Stimulated activated CD4-positive, alpha-beta T cell treated with anti-CD3 and anti-CD28 coated beads, Interleukin-15, amount 100 ng/mL, for 1 hour (primary cell): ENCODE measurements at places on chromosomes 7 and 10.
A peak's percentile ranks its signal among the peaks of the same experiment; 100 is the strongest.

GRCh38 chr10:131981429-131982184 is at the start of gene BNIP3:
TSS of gene BNIP3 (minus strand) at chr10:131981923. CDS start at chr10:131981806, 117 bp downstream.
- peak; percentile 90 for DNase-seq

GRCh38 chr10:58747687-58748086 is 235.0 kb downstream of the BICC1 start:
- no peak for DNase-seq

- peak; percentile 5 for DNase-seq
Measured at GRCh38 chr10:29737074-29737593, 102.4 kb upstream of the SVIL start.

- no peak for DNase-seq
Measured at GRCh38 chr10:103759100-103759781, 96.1 kb downstream of the SH3PXD2A start.

- DNase-seq, result no peak
Measured at GRCh38 chr7:3280946-3281656, 20.0 kb upstream of the SDK1 start.

DNA sequence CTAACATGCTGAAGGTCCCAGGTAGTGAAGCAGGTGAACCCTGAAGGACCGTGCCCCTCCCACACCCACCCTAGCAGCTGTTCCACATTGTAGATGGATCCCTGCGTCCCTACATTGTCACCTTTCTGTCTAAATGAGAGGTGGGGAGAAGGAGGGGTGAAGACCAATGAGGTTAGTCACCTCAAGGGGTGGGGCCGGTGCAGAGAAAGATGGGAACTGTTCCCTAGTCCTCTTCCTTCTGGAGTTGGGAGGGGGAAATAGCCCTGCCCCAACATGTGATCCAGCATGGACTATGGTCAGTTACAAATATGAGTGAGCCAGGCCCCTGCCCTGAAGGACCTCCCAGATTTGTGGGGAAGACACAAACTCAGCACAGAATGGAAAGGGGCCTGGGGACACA is 124.5 kb downstream of the LHPP start:
- DNase-seq, result no peak

DNA sequence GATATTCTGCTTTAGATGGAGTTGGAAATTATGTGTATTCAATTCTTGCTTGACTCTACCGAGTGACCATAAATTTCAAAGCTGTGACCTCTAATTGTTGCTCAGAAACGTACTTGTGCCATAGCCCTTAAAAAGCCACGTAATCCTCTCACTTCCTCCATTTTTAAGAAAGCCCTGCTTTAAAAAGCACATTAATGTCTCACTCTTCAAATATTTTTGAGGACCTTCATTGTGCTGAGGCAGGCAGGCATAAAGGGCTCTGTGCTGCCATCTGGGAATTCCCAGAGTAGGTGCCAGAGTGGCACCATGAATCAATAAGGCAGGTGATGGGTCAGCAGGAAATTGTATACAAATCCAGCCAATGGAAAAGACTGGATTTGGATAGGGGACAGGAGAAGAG is 97.7 kb upstream of the FAM204A start:
- no peak for DNase-seq

DNA sequence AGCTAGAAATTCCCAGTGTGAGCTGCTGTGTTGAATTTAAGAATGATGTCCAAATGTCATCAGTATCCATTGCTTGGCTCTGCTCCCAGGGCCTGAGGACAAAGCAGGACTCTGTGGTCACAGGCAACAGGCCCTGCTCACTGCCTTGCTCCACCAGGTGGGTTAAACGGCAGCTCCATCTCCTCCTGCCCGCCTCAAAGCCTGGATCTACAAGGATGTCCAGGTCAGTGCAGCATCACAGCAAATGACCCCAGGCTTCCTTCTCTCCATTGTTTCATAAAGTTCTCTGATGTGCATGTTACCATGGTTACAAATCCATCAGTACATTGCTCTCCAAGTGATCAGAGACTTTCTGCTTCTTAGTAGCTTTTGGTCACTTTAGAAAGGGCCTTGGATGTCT is 322.0 kb upstream of the ZNF32 start:
- DNase-seq, result no peak

DNA sequence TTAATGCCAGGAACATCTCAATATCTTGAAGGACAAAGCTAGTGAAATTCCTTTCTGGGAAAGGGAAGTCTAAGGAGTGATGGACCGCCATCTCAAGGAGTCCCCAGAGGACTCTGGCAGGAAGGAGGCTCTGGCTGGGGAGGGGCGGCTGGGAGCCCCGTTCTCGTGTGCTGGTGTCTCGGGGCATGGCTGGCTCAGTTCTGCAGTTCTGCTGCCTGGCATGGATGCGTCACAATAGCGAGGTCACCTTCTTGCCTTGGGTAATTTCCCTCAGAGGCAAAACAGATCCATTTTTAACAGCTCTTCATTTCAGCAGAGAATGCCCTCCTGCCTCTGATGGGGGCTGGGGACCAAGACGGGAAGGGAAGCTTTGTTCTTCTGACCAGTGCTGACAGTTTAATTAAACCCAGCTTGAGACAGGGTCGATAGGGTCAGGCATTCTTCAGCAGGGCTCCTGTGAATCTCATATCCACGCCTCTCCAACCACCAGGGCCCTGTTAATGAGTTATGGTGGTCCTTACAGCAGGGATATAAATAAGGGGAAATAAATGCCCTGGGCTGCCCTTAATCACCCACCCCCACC is 35.7 kb downstream of the SLIT1 start:
- DNase-seq, result no peak

DNA sequence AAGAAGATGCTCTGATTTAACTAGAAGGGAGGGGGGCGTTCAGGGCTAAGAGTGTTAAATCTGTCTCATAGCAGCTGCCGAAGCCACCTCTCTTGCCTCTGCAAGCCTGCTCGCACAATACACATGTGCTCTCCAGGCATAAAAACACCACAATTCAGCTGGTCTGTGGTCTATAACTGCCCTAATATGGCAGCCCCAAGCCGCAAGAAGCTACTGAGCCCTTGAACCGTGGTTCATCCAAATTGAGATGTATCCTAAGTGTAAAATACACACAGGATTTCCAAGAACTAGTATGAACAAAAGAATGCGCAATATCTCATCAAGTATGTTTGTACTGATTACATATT is 70.8 kb upstream of the FGFR2 start:
- DNase-seq, result no peak

GRCh38 chr10:43044448-43044921 is 32.4 kb upstream of the RET start:
- no peak for DNase-seq

- no peak for DNase-seq
Measured at GRCh38 chr7:91243591-91244301, 20.5 kb upstream of the FZD1 start.

GRCh38 chr7:159013181-159013690 is 131.4 kb downstream of the VIPR2 start:
- DNase-seq, result no peak

DNA sequence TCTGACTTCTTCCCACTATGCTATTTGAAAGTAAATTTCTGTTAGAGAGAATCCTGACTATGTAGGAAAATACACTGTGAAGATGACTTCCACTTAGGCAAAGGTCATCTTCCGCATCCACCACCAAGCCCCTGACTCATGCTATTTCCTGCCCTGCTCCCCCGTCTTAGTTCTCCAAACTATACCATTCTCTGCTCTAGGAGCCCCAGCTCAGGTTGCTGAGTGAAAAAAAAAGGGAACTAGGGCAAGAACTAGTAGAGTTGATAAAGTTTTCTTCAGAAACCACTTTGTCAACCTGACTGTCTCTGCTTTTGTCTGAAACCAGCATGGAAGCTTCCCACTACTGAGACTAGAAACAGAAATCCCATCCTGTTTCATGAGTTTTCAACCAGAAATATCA is 96.9 kb downstream of the EVX1 start:
- DNase-seq, result no peak

DNA sequence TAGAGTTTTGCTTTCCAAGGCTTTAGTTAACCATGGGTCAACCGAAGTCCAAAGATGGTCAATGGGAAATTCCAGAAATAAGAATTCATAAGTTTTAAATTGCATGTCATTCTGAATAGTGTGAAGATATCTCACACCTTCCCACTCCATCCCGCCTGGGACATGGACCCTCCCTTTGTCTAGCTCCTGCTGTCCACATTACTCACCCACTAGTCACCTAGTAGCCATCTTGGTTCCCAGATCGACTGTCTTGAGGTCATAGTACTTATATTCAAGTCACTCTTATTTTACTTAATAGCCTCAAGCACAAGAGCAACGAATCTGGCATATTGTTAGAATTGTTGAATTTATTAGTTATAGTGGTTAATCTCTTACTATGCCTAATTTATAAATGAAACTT is 366.6 kb downstream of the PRPF18 start:
- no peak for DNase-seq

DNA sequence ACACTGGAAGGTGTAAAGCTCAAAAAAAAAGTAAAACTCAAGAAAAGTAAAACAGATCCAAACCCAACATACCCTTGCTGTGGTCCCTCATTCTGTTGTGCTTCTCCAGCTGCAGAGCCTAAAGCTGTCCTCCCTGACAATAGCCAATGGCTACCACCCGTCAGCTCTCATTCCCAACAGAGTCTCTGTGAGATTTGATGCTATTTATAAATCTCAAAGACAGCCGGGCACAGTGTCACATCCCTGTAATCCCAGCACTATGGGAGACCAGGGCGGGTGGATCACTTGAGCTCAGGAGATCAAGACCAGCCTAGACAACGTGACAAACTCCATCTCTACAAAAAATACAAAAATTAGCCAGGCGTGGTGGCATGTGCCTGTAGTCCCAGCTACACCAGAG is 116.0 kb downstream of the KMT2E start:
- DNase-seq, result no peak

GRCh38 chr7:108055611-108056021 is 52.7 kb upstream of the LAMB1 start:
- DNase-seq, result no peak

- DNase-seq, result no peak
Measured at GRCh38 chr7:143492043-143492471, 14.4 kb downstream of the TAS2R41 start.

GRCh38 chr7:129771201-129771927 is 159.8 kb downstream of the NRF1 start:
- DNase-seq, result no peak

GRCh38 chr10:37566332-37566731 is 291.1 kb downstream of the ZNF248 start:
- DNase-seq, result no peak

DNA sequence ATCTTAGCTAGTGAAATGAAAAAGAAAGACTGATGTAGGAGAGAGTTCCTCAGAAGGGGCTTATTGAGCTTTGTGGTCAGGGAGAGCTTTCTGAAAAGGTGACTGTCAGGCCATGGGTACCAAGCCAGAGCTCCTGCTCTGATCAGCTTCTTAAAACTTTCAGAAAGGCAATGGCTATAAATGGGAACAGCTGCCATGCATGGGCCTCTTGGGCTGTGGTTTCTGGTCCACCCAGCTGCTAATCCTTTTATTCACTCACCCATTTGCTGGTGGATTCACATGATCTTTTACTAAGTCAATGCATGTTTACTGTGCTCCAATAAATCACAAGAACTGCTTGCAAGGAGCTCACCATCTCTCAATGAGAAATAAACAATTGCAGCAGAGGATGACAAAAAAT is 60.1 kb upstream of the ZPBP start:
- no peak for DNase-seq

DNA sequence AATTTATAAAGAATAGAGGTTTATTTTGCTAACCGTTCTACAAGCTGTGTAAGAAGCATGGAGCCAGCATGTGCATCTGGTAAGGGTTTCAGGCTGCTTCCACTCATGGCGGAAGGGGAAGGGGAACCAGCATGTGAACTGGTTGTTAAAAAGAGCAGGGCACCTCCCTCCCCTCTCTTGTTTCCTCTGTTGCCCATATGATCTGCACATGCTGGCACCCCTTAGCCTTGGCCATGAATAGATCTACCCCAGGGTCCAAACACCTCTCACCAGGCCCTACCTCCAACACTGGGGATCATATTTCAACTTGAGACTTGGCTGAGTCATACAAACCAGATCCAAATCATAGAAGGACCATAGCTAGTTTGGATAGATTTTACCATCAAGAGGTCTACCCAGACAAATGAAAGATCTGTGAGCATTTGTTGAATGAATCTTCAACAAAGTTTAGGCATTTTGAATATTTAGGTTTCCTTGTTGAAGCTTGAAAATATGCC is 36.0 kb upstream of the NRP1 start:
- no peak for DNase-seq

DNA sequence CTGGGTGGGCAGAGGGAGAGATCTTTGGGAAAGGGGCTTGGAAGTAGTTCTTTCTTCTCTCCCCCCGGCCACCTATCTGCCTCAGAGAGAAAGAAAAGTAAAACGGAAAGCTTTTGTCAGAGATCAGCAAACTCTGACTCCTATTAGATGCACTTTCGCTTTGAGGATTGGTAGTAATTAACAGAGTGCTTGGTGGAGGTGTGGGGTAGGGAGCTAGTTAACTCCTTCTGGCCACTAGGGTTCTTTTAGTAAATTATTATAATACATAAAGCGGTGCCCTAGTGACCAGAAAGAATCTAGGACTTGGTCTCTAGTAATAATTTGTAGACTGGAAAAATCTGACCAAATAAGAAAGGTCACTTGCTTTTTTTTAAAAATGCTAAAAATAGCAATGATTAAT is 54.6 kb downstream of the CPVL start:
- DNase-seq, result no peak

- DNase-seq, result no peak
Measured at GRCh38 chr7:80480566-80480965, 31.3 kb downstream of the GNAT3 start.

- DNase-seq, result no peak
Measured at GRCh38 chr10:11864727-11865126, 41.6 kb downstream of the PROSER2 start.

GRCh38 chr10:64503429-64503828 is 982.2 kb downstream of the REEP3 start:
- no peak for DNase-seq

GRCh38 chr7:128022631-128023532 is 8.4 kb downstream of the LRRC4 start:
- no peak for DNase-seq
